ENCODE measurements at places on chromosomes 7 and 10.

GRCh38 chr7:5692112-5692844 is 89.2 kb downstream of the RNF216 start:
- DNase-seq: no peak

DNA sequence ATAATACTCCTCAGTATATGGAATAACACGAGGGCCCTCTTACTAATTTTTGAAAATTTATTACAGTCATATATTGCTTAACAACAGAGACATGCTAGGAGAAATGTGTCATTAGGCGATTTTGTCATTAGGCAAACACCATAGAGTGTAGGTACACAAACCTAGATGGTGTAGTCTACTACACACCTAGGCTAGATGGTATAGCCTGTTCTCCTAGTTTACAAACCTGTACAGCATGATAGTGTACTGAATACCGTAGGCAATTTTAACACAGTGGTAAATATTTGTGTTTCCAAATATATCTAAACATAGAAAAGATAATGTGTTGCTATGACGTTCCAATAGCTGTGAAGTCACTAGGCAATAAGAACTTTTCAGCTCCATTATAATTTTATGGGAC is 12.8 kb downstream of the OR2F1 start:
- DNase-seq: no peak

GRCh38 chr7:1620835-1621234 is 49.2 kb upstream of the ELFN1 start:
- no peak for DNase-seq

- DNase-seq: no peak
Measured at GRCh38 chr10:85635650-85636049, 730.9 kb downstream of the GRID1 start.

DNA sequence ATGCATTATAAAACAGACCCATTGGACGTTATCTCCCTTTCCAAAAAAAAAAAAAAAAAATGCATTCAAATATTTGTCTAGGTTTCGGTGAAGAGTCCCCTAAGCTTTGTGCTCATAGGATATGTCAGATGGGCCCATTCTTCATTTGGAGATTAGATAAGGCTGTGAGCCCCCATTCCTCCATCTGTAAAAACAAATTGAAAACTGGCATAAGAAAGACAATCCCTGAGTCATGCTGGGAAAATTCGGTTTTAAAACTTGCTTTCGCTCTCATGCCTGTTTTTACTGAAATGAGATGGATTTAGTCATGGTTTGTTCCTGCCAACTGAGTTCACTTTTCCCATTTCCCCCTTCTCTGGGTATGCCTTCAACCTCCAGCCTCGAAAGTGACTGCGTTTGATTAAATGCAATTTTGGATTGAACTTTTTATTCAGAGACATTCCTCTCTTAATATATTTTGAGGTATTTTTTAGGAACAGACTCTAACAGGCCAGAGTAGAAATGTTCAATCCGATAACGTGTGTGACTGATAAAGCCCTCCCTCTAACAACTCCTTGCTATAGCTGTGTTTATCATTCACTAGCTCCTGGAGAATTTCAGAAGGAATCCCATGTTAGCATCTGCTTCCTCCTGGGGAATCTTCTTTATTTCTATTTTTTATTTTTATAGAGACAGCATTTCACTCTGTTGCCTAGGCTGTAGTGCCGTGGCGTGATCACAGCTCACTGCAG is 190.9 kb upstream of the LYZL2 start:
- no peak for DNase-seq

GRCh38 chr7:15862781-15863165 is 176.3 kb upstream of the MEOX2 start:
- no peak for DNase-seq

DNA sequence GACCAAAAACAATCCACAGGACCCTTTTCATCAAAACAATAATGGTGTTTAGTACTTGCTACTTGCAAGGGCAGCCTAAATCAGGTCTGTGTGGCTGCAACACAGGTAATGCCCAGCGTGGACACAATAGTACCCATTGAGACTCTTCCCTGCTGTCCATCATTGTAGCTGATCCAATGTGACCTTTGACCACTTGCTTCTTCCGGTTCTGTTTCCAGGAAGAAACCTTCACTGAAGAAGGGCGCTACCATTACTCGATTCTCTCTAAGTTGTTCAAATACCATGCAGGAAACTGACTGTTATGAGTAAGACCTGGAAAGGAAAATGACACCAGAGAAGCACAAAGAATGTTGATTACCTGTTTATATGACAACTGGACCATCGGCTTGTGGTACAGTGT is 1077.3 kb downstream of the KCNMA1 start:
- no peak for DNase-seq

DNA sequence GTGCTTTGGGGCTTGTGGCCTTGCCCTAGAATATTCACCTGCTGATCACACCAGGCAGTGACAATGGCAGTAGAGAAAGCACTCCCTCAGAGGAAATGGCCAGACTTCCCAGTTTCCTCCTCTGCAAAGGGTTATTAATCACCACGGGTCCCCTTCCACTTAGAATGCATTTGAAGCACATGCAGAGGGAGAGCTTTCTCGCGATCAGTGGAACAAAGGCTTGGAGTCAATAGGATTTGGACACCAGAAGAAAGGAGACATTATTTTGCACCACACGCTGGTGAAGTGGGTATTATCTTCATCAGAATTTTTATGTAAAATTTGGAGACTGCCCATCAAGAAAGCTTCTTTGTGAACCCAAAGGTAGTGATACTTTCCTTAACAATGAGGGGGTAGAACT is 35.4 kb upstream of the INHBA start:
- DNase-seq: no peak

DNA sequence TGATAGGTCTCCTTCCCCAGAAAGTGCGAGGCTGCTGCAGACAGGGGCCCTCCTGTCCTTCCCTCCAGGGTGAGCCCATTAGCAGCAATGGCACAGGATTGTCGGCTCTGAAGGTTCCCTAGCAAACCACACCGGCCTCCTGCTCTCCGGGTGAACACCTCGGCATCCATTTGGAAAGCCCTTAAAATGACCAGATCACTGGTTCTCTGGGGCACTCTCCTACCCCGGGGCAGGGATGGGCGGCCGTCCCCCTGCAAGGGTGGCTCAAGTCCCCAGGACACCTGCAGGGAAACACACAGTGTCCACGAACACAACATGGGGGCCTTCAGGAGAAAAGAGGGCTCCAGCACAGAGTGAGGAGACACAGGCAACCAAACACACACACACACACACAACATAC is 459.1 kb downstream of the PTPRN2 start:
- no peak for DNase-seq

DNA sequence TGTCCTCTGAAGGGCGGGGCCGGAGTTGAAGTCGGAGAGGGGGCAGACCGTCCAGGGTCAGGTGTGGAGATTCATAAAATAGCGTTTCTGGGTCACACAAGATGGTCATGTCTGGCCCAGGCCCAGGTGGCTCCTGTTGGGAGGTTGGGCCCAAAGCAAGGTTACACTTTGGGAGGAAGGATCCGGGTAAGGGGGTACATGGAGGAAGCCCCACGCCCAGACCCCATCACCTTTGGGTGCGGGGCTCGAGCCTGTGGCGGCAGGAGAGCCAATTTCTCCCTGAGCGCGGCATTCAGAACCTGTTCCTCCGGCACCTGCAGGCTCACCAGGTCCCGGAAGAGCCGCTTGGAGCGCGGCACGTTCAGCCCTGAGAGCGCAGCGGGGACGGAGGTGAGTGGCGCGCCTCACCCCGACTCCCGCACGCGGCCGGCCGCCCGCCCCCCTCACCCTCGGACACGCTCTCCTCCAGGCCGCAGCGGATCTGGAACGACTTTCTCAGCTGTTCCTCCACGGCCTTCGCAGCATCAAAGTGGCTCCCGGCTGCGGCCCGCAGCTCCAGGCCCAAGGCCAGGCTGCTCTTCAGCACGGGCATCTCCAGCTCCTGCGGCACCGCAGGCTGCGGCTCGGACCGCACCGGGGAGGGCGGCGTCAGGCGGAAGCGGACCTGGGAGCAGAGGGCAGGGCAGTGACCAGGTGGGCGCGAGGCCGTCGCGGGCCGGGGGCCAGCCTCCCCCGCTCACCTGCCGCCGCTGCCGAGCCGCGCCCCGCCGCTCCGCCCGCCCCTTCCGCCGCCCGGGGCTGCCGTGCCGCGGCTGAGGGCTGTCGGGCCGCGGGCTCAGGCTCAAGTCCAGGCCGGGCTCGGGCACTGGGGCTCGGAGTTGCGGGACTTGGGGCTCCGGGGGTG is 644 bp downstream of the PPP1R35 start:
- DNase-seq: peak; percentile 31

- no peak for DNase-seq
Measured at GRCh38 chr7:20307119-20307518, 23.6 kb upstream of the ITGB8 start.

DNA sequence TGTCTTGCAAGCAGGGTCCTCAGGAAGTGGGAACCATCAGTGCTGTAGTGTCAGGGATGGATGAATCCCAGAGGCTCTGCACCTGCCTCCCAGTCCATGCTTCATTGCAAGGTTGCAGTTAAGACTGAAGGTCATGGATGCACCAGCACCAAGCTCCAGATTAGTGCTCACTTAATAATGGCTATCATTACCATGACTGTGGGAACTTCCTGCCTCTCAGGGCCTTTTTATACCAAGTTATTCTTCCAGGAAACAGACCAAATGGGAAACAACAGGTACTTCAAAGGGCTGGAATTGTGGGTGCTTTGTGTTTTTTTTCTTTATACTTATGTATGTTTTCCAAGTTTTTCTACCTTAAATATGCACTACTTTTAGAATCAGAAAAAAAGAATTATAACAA is 197.7 kb downstream of the CYP26A1 start:
- no peak for DNase-seq

DNA sequence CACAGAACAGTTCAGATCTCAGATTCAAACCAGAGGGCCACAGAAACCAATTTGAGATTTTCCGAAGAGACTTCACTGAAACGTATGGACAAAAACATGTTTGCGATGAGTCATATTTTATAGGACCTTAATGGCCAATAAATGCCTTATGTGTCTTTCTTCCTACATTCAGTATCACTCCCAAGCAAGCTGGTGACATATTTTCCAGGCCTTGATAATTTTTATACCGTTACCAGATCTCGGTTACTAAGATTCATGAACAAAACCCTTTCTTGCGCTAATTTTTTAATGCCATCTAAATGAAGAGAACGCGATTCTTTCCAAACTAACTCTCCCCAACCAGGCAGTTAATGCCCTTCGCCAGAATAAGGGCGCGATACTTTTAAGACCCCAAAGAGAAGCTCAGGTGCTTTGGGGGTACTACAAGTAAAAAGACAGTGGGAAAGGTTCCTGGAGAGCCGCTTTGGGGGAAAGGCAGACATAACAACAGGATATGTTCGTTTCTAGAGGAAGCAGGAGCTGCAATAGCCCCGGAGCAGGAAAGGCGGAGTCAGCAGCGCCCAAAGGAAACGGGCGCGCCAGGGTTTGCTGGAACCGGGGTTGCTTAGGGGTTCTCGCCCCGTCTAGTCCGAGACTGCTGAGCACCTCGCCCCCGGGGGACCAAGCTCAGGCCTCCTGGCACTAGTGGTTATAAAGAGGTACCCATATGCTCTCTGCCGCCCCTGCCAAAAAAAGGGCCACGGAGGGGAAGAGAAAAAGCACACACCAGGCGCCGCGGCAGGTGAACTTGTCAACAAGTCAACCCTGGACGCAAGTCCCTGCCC is 884 bp downstream of the ICA1 start:
- no peak for DNase-seq

DNA sequence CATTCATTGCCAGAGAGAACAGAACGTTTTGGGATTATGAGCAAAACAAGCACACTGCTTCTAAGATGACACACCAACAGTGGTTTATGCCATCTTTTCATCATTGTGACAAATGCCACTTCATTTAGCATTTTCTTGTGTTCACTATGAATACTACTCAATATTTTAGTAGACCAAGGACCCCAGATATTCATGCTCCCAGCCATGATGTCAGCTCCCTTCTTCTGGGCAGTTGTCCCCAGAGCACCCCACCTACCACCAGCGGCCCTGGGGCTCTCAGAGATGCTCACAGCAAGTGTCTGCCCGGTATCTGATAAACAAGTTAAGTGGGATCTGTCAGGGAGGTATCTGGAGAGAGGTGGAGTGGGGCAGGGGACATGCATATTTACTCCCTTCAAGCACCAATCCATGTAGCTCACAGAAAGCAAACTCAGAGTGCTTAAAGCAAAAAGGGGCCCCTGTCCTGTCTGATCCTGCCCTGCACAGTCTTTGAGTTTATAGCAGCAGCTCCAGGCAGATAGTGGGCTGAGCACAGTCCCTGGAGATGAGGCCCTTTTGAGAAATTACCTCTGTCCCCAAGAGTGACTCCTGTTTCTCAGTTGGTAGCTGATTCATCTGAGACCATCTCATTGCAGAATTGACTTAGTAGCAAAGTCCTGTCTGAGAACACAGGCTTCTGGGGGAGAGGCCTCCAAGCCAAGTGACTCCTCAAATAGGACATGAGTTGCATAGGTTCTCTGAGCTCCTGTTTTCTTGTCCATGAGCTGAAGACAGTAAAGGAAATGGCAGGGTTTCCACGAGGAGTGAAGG is 281.8 kb upstream of the KLF6 start:
- DNase-seq: no peak

DNA sequence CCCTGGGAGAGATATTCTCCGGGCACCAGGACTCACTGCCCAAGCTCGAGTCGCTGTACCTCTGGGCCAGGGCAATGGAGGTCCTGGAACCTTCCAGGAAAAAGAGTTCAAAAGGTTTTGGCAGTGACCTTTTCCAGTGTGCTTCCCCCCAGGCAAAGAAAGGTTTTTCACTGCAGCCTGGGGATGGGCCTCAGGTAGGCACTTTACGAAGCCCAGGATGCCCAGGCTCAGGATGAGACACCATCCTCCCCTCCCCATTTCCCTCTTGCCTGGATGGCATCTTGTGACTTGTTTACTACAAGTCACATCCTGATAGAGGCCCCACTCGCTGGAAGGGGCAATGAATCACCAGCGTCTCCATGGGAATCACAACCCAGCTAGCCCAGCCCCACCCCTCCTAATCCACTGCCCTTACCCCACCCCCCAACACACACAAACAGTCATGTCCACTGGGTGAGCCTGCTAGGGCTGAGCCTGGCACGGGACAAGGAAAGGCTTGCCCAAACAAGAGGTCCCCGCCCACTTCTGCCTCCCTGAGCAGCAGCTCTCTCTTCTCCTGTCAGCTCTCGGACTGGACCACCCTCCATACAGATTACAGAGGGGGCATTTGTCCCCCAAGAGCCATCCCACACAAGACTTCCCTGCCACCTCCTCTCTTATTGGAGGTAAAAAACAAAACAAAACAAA is 93.8 kb upstream of the SMNDC1 start:
- DNase-seq: no peak

DNA sequence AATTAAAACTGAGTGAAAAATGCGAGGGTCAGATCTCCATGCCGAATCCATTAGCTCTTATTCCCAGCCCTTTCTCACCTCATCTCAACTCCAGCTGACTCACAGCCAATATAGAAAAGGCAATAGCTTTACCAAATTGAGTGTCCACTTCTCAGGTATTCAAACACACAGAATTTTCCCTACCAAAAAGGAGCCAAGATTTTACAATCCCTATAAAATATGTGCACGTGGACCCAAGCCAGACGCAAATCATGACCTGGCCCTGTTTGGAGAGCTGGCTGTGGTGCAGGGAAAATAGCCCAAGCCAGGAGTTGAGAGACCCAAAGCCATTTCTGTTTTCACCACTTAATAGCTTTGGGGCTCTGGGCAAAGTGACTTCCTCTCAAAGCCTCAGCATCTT is 379.7 kb upstream of the AUTS2 start:
- no peak for DNase-seq

- DNase-seq: no peak
Measured at GRCh38 chr10:31118556-31118955, 86.9 kb upstream of the ZNF438 start.

Data from stimulated activated CD4-positive, alpha-beta T cell treated with anti-CD3 and anti-CD28 coated beads, Interleukin-15, amount 100 ng/mL, for 1 hour (primary cell).